ENCODE measurements at places on chromosomes 12 and 14. TPM values are rescaled to one million over a fixed set of nuclear protein-coding genes. Genes with fewer than 3 reads are reported as not detected.

DNA sequence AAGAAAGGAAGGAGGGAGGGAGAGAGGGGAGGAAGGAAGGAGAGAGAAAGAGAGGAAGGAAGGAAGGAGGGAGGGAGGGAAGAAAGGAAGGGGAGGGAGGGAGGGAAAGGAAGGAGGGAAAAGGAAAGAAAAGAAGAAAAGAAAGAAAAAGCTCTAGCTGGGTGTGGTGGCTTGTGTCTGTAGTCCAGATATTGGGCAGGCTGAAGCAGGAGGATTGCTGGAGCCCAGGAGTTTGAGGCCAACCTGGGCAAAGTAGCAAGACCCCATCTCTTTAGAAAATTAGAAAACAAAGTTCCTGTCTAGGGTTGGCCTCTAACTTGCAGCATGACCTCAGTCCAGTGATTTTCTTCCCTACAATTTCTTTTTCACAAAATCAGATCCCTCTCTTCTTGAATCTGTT is 208.2 kb upstream of the NUDT4 start:
- no peak for DNase-seq

GRCh38 chr12:132833341-132833740 is 4.7 kb upstream of the GOLGA3 start:
- DNase-seq: no peak

DNA sequence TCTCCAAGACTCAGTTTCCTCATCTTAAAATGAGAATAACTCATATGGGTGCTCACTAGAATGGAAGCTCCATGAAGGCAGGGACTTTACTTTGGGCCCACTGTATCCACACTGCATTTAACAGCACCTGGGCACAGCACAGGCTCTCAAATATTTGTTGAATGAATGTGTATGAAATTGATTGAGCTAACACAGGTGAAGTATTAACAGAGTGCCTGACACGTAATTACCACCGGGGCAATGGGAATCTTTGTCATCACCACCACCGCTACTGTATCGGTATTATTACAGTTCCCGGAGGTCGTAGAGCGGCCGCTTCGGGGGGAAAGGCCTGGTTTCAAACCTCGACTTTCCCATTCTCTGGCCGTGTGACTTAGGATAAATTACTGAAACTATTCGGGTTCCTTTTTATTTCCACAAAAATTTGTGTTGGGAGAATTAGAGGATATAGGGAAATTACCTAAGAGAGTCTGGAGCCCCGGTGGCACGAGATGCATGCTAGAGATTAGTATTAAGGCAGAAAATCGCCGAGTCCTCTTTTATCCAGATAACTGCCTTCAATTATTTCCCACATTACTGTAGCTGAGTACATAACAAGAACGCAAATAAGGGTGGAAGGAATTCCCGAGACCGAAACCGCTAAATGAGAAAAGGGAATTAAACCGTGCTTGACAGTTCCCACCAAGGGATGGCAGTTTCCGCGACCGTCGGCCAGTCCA is 1.0 kb upstream of the RIC8B start:
- no peak for DNase-seq

GRCh38 chr14:95519699-95520098 is 3.2 kb upstream of the SYNE3 start:
- peak; percentile 62 for DNase-seq

DNA sequence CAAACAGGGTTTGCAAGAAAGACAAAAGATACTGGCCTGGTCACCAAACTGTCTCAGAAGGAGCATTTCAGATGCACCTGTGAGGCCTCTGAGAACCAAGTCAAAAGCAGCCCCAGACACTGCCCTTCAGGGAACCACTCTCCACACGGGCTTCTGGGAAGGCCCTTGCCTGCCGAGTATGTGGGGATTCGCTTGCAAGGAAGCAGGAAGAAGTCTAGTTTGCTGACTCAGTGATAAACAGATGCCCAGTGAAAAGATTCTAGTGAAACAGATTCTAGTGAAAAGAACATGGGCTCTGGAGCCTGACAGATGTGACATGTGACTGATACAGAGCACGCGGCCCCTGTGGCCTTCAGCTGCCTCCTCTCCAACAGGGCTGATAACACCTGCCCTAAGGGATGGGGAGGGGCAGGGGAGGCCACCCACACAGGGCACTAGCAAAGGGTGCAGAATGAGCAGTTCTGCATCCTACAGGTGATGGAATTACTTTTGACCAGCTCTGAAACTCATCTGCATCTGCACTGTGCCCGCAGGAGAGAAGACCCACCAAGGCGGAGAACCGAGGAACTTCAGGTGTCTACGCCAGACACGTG is 19.1 kb downstream of the AMN start:
- DNase-seq: no peak

- DNase-seq: no peak
Observed at GRCh38 chr14:92384461-92385133, 61.6 kb downstream of the SLC24A4 start.

DNA sequence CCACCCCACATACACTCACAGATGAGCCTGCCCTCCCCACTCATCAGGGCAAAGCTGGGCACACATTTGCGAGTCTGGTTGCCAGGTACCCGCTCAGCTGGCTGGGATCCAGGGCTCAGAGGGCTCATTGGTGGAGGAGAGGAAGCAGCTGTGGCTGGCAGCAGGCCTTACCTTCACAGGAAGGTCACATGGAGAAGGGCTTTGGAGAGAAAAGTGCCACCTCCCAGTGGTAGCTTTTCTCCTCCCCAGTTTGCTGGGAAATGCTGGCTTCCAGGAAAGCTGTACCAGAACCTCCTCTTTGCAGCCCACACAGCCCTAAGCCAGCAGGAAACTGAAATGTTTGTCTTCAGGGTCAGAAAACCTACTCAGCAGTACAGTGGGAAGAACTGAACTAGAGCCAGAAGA is 55.6 kb downstream of the LGMN start:
- no peak for DNase-seq

GRCh38 chr14:69701857-69702256 is 65.1 kb upstream of the SRSF5 start:
- no peak for DNase-seq

GRCh38 chr12:131547555-131547954 is 163.3 kb upstream of the SFSWAP start:
- DNase-seq: no peak

- DNase-seq: no peak
Observed at GRCh38 chr14:82091097-82091496, 557.4 kb upstream of the SEL1L start.

- DNase-seq: no peak
Observed at GRCh38 chr12:84950971-84951546, 38.5 kb upstream of the SLC6A15 start.

- DNase-seq: no peak
Observed at GRCh38 chr14:94764573-94764972, 5.3 kb downstream of the GSC start.

- DNase-seq: no peak
Observed at GRCh38 chr14:50979941-50980850, 35.9 kb upstream of the PYGL start.

GRCh38 chr12:102534899-102535298 is 54.5 kb upstream of the IGF1 start:
- DNase-seq: no peak

- no peak for DNase-seq
Observed at GRCh38 chr12:66594688-66595087, 84.2 kb downstream of the GRIP1 start.

DNA sequence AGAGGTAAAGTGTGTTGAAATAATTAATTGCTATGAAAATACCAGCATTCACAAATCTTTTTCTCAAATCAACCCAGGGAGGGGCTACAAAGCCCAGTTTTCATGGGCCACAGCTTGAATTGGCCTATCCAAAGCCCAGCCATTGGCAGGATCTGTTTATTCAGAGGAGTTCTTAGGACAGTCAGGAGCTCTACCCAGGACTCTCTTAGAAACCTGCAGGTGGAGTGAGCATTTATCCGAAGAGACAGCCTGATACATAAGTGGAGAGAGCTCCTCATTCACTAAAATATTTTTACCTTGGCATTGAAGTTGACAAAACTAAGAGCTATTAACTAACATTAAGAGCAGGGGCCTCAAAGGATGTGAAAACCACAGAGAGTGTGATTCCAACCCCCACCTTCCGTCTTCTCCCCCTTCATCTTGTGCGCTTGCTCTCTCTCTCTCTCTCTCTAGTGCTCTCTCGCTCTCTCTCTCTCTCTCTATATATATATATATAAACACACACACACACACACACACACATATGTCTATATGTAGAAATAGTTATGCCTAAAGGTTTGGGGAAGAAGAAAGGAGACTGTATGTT is 315.5 kb downstream of the SNAPC1 start:
- DNase-seq: peak; percentile 38

The PMEL gene
- 0.33 TPM for total RNA-seq

The USP44 gene
- 5.8 TPM for total RNA-seq

The ZFHX2 gene
- 2.5 TPM for total RNA-seq

The TWF1 gene
- 29.7 TPM for total RNA-seq

The MFAP5 gene
- total RNA-seq: not detected

The RDH5 gene
- total RNA-seq: 8.5 TPM

The GOLT1B gene
- 48.1 TPM for total RNA-seq

The CCDC197 gene
- total RNA-seq: not detected

Data from CD8-positive, alpha-beta memory T cell (primary cell).